ENCODE measurements at places on chromosomes 2 and 18.

DNA sequence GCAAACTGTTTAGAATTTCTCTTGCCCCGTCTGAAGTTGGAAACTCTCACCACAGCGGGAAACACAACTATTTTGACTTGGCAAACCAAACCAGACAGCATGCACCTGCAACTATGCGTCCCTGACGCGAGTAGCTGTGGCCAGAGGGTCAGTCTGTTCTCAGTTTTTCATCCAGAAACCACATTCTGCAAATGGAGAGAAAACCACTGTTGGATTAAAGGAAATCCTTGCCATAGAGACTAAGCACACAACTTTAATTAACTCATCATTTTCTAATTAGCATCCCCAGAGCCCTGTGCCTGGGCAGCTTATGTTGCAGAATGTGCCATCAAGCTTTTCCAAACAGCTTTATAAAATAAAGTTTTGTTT, 415.7 kb upstream of the TCF4 start:
- DNase-seq = no peak
- no peaks in the 10 kb centered on the region for H3K36me3 ChIP-seq
- H3K27me3 ChIP-seq = no peaks in the 10 kb centered on the region
- no peak overlapping the region for H3K4me3 ChIP-seq
- no peaks in the 10 kb centered on the region for H3K4me1 ChIP-seq
- no peak overlapping the region for H3K27ac ChIP-seq

GRCh38 chr2:181790716-181791649, 100.5 kb upstream of the ITPRID2 start:
- DNase-seq = no peak
- no peaks in the 10 kb centered on the region for H3K27me3 ChIP-seq
- no peak overlapping the region for H3K4me3 ChIP-seq
- no peak overlapping the region for H3K27ac ChIP-seq
- no peaks in the 10 kb centered on the region for H3K36me3 ChIP-seq

GRCh38 chr18:7870855-7871254, 303.7 kb downstream of the PTPRM start:
- H3K4me3 ChIP-seq = no peak overlapping the region
- H3K27me3 ChIP-seq = no peaks in the 10 kb centered on the region
- no peaks in the 10 kb centered on the region for H3K36me3 ChIP-seq
- H3K27ac ChIP-seq = peak overlapping the region; percentile 57

DNA sequence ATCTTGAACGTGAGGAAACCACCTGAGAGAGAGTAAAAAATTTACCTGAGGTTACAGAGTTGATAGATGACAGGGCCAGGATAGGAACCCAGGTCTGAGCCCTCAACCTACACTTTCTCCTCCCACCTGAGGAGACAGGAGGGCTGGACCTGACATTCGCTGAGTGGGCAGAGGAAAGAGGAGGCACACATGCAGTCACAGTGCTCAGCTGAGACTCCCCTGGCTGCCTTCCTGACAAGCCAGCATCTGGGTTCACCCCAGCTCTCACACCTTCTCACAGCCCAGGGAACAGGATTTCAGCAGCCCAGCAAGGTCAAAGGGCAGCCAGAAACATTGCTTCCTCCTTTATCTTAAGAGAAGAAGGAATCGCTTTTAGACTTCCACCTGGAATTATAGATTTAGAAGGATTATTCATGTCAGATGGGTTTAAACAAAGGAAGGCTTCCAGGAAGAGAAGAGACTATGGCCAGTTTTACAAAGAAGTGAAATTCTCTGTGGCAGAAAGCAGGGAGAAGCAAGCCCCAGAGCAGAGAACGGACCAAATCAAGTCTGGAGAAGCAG, 18.1 kb upstream of the PKDCC start:
- DNase-seq = no peak
- H3K27me3 ChIP-seq = no peaks in the 10 kb centered on the region
- no peak overlapping the region for H3K27ac ChIP-seq

DNA sequence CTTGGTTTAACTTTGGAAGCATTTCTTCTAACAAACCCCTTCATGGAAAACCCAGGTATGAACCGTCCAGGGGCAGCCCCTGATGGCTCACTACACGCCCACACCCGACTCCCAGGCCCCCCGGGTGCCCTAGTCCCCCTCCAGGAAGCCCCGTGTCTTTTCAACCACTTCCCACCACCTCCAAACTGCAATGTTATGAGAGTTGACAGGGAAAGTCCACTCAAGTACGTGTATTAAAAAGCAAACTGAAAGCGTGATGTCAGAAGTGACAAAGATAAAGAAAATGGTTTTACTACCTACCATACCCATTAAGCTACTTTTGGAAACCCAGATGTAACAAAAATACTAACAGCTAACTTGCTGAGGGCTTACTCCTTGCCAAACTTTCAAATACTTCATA, 51.5 kb downstream of the L3MBTL4 start:
- peaks cover 13% of the 10 kb centered on the region for H3K4me1 ChIP-seq
- DNase-seq = no peak
- H3K36me3 ChIP-seq = no peaks in the 10 kb centered on the region
- no peak overlapping the region for H3K27ac ChIP-seq

- H3K36me3 ChIP-seq = no peaks in the 10 kb centered on the region
- peaks cover 7% of the 10 kb centered on the region for H3K4me1 ChIP-seq
- no peak overlapping the region for H3K4me3 ChIP-seq
- no peak for DNase-seq
- H3K27me3 ChIP-seq = no peaks in the 10 kb centered on the region
These were observed 3.2 kb upstream of the CHST9 start for GRCh38 chr18:27188309-27188708.

DNA sequence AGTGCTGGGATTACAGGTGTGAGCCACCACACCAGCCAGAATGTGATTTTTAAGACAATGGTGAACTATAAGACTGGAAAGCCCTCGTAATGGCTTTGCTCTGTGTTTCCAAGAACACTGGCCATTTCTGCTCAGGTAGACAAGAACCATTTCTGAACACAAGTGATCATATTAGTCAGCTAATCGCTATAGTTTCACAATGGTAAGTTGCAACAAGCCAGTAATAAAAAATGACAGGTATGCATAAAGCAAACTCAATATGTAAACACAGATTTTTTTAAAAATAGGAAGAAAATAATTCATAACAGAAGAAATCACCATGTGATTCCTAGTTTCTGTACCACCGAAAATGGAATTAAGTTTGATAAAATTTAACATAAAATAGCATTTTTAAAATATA, 166.5 kb downstream of the THADA start:
- no peak overlapping the region for H3K4me3 ChIP-seq
- H3K27ac ChIP-seq = no peak overlapping the region
- H3K27me3 ChIP-seq = no peaks in the 10 kb centered on the region
- H3K36me3 ChIP-seq = no peaks in the 10 kb centered on the region
- DNase-seq = no peak

DNA sequence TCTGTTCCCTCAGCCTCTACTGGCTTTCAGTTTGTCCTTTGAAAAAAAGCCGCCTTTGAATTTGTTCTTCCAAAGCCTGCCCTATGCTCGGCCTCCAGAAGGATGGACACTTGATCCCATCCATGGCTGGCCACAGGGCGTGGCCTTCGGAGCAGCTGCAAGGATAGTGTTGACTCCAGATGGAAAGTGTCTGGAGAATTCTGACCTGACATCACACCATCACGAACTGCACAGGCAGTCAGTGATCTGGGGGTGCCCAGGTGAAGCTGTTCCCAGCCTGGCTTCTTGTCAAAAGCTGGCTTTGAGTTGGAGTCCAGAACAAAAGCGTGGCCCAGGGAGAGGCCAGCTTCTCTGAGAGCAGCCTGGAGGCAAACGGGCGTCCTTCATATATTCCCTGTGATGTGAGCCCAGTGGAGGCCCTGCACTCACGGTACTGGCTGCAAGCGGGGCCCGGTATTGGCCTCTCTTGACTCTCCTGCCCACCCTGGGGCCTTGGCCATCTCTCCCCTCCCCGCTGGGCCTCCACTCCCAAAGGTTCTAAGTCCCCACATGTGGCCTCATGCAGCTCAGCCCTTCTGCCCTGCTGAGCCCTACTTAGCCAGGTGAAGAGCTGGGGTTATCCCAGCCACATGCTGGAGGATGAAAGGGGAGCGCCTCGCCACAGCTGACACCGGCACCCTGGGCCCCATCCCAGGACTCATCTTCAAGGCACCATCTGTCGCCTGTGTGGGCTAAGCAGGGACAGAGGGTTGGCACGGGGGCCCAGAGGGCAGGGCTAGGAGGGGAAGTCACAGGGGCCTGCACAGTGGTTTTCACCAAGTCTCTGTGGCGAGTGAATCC, 20.4 kb upstream of the ATOH8 start:
- peaks cover 77% of the 10 kb centered on the region for H3K4me1 ChIP-seq
- DNase-seq = no peak
- no peaks in the 10 kb centered on the region for H3K36me3 ChIP-seq

Data from thyroid gland (tissue), 4 donors.